ENCODE measurements at places on chromosomes 7 and 10.

- DNase-seq = peak; percentile 82
Observed at GRCh38 chr7:47600199-47601118, 18.5 kb upstream of the TNS3 start.

DNA sequence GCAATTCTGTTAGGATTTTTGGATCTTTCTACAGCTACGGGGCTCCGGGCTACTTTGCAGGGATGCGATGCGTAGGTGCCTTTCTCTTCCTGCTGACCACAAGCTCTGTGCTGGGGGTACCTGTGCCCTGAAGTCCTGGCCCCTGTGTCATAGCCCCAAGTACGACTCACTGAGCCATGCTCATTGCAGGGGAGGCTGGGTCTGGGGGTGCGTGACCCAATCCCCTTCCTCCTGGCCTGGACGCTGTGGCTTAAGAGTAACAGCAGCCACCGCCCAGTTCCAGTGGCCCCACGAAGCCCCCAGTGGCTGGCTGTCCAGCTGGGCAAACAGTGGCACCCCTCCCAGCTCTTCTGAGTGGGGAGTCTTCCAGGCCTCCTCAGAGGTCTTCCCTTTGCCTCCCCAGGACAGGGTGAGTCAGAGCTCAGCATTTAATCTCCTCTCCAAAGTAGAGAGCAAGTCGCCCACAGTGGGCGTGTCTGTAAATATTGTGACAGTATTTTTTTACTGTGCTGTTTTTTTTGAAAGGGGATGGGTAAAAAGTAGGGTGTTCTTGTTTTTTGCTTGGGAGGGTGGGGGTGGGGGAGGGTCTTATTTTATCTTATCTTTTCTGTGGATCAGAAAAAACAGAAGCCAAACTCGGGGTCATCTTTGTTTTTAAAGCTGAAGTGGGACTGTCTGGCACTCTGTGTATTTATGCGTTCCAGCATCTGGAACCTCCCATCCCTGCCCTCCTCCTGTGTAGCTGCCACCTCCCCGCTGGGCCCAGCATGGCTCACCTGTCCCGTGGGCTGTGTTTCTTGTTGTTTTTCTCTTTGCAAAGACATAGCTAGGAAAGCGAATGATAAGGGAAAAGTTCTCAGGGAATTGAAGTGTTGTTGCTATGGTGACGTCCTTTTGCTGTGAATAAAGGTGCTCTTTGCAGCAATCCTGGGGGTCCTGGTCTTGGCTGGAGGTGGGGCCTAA is 8.2 kb downstream of the LFNG start:
- peak; percentile 98 for DNase-seq

DNA sequence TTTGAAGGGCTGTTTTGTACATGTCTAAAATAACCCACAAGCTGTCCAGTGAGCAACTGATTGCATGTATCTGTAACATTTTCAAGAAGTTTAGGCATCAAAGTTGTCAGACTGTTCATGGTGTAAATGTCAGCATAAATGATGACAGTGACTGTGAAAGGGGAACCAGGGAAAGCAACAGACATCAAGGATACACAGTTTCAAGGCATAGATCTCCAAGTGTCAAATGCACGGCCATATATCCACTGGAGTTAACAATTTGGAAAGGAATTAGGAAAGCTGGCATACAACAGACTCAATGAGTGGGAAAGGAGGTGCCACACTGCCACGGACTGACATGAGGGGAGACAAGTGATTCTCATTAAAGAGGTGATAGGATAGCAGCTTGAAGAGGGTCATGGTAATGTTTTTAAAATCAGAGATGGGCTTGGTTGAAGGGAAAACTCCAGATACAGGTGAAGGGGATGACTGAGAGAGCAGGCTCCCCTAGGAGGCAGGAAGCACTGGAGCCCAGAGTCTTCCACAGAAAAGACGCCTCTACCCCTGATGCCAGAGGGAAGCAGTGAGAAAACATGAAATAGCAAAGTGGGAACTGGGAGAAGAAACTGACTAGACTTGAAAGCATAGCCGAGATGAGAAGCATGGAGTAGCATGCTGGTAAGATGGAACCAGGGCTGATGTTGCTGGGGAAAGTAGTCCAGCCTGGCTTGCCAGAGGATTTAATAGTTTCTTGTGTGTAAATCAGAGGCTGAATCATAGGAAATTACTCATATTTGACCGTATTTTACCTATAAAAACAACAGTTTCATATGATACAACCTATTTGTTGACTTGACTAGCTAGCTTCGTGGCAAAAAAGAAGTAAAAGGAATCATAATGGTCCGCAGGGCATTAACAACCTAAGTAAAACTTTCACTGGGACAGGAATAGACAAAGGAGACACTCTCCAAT is 18.6 kb downstream of the NSMCE4A start:
- DNase-seq = peak; percentile 29

GRCh38 chr7:74560086-74560719 is 97.3 kb upstream of the GTF2I start:
- no peak for DNase-seq

GRCh38 chr7:51261950-51262795 is 54.4 kb downstream of the COBL start:
- no peak for DNase-seq

DNA sequence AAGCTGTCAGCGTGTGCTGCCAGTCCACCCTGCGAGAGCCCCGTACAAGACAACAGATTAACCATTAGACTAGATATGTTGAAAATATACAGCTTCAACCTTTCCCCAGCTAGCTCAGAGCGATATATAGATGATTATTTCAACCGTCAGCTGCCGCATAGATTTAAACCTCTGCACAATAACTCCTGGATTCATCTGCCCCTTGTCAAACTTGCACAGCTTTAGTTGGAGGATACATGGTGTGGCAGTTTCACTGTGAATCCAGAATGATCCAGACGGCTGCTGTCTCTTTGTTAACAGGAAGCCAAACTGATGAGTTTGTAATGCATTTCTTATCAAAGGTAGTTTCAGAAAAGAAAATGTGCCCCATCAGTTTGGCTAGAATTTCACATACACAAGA is 659.7 kb downstream of the KCNMA1 start:
- DNase-seq = no peak
